ENCODE measurements at places on chromosomes 3 and 15.

DNA sequence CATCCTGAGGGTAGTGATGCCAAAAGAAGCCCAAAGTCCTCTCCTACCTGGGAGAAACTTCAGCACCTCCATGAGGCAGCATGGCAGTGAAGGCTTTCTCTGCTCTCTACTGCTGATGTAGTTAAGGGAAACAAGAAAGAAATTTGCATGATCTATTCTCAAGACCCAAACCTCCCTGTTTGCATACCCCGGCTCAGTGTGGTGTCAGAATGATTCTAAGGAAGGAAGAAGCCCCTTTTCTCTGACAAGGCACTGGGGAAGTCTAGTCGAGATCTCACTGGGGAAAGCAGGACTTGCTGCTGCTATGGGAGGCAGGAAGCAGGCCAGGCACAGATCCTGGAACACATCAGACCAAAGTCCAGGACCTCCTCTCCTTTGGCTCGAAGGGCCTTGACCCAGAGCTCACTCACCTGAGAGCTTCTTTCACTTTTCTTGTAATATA is 89.4 kb upstream of the ICE2 start:
- DNase-seq = no peak

GRCh38 chr3:124034016-124034843 is 42.3 kb upstream of the ROPN1 start:
- peak; percentile 17 for DNase-seq

DNA sequence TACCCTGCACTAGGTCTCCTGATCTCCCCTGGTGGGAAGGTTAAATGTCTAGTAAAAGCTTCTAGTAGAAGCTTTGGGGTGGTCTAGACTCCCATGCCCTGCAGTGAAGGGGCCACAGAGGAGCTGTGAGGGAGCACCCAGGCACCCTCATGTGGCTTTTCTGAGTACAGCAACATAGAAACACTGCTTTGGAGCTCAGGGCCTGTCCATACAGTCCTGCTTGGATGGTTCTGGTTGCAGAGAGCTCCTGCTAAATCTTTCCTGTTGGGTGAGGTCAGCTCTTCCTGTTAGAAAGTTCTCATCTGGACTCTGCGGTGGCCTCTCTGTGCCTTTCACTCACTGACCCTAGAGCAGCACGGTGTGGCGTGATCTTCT is 47.8 kb downstream of the GPD1L start:
- DNase-seq = no peak

DNA sequence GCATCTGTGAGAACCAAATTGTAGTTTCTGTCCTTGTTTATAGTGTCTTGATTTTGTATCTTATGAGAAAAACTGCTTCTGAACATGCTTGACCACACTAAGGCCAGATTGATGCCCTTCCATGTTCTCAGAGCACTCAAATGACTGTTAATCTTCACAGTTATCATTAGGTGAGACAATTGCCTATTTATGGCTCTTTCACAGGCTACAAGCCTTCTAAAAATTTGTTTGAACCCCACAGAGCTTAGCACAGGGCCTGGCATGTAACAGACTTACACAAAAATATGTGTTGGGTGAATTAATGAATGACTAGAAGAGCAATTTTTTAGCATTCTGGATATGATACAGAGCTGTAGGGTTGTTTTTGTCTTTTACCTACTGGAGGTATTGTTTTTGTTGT is 43.1 kb downstream of the BTLA start:
- DNase-seq = no peak

DNA sequence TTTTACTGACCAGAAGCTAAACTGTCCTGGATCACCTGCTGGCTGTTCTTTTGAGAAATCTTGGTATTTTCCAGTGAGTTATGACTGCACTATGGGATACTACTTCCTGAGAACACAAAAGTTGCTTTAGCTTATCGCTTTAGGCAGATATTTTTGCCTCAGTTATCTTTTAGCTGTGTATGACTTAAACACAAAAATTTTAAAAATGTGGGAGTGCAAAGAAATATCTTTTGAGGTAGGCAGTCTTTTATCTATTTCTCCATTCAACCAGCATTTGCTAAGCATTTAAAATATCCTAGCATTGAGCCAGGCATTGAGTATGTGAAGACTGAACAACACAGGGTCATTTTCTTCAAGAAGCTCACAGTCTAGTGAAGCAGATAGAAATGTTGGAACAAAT is 981.9 kb downstream of the FHIT start:
- no peak for DNase-seq

DNA sequence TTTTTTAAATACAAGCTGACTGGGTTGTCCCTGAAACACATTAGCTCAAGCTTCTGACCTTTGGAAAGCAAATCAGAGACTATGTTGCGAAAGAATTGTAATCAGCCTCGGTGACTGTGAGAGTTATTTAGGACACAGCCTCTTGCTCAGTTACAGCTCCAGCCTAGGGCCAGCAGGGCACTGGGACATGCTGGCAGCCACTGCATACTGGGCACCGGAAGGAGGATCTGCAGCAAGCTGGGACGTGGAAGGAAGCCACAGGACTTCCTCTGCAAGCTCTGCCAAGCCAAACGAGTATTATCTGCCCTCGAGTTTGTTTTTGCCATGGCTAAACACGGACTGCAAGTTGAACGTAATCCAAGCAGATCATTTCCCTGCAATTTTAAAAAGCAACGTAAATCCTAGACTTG is 24.4 kb upstream of the COPG1 start:
- peak; percentile 81 for DNase-seq

GRCh38 chr3:156605686-156606605 is 51.0 kb upstream of the SSR3 start:
- DNase-seq = peak; percentile 45

DNA sequence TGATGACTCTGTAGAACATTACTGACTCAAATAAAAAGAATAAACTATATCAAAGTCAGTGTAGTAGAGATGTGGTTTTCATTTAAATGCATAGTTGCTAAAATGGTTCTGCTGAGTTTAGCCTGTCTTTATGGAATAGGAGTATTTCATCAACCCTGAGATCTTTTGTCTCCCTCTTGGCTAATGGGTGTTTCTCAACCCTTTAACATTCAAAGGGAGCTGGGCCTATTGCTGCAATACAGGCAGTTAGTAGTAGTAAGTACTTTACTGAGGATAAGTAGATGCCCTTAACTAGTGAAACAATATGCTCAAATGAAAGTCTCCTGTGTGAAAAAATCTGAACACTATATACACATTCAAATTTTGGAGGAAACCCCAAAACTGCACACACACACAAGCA is 184.7 kb upstream of the TTC14 start:
- no peak for DNase-seq

GRCh38 chr15:90597577-90597976 is 67.9 kb downstream of the CRTC3 start:
- DNase-seq = no peak

DNA sequence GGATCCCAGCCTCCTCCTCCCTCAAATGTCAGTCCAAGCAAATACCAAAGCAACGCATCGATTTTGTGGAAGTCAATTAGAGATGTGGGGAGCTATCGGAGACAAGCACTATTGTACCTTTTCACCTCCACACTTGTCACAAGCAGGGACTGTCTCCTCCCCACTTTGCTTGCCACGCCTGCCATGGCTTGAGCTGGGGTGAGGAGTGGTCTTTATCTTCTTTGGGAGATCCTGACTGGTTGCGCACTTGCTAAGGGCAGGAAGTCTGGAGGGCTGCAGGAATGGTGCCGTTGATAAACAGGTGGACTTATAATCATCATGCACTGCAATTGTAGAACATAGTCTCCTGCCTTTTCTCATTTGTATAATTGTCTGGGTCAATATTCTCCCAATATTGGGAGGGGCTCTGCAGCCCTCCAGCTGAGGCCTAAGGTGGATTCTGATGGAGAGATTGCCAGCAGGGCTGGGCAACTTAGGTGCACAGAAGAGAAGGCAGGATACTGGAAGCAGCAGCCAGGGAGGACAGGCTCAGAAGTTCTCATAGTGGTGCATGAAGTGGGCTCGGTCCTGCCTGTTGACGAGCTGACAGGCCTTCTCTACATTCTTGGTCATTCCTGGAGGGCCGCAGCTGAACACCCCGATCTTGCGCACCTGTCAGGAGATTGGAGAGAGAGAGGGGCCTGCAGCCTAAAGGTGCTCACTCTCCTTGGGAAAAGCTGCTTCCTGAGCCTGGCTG is 20.2 kb downstream of the DUOX2 start:
- no peak for DNase-seq

DNA sequence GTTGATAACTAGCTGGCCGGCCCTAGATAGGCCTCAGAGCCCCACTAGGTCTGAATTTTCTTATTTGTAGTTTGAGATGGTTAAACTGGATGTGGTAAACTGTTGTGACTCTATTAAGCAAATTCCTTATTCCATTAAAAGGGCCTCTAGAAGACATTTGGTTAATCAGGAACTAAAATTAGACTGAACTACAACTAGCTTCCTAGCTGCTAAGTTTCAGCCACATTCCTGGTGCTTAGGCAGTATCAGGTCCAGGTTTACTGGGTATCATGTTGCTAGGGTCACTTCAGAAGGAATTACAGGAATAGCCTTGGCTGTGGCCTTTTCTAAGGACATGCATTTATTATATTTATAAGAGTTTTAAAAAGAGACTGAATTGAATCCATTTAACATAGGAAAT is 136.3 kb downstream of the PLD1 start:
- DNase-seq = no peak

- DNase-seq = no peak
These were observed 219.9 kb downstream of the OPA1 start for GRCh38 chr3:193812791-193813500.

DNA sequence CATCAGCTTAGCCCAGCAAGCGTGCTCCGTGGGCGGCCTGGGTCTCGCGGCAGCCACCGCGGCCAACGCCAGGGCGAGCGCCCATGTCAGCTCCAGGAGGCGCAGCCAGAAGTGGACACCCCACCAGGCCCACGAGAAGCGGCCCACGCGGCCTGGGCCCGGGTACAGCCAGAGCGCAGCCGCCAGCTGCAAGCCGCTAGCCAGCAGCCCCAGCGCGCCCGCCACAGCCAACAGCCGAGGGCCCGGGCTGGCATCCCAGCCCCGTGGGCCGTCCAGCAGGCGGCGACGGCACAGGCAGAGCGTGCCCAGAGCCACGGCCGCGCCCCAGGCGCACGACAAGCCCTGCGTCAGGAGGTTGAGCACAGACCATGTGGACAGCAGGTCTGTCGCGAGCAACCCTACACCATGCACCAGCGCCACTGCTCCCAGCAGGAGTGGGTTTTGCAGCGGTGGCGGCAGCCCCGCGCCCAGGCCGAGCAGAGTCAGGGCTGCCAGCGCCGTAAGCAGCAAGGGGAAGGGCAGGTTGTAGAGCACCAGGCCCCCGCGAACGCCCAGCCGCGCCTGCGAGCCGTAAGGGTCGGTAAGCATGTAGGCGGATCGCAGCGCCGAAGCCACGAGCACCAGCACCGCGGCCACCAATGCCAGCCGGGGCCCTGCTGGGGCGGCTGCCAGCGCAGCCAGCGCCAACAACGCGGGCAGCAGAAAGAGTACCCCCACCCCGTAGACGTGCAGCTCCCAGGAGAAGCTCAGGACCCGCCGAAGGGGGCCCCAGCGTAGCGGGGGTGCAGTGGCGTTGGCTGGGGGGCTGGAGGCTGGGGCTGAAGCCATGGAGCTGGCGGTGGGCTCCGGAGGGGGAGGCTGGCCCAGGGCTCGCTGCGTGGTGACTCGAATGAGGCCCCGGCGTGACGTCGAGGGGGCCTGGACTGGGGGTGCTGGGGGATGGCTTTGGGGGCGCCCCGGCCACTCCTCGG is 4.9 kb downstream of the PRRT3 start:
- peak; percentile 87 for DNase-seq

DNA sequence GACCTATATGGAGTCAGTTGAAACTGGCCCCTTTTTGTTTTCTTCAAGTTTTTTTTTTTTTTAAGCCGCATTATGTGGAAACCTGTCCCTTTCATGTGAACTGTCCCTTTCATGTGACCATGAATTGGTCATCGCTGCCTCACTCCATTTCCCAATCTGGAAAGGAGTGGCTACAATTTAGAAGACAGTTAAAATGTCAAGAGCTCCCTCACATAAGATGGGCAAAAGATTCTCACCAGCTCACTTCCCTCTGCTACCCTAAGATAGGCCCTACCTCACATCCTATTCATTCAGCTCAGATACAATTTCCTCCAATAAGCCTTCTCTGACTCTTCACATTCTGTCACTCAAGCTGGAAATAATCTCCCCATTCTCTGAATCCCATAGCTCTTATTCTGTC is 111.3 kb upstream of the BCL6 start:
- no peak for DNase-seq

- no peak for DNase-seq
These were observed 56.9 kb downstream of the ABTB1 start for GRCh38 chr3:127729556-127730056.

DNA sequence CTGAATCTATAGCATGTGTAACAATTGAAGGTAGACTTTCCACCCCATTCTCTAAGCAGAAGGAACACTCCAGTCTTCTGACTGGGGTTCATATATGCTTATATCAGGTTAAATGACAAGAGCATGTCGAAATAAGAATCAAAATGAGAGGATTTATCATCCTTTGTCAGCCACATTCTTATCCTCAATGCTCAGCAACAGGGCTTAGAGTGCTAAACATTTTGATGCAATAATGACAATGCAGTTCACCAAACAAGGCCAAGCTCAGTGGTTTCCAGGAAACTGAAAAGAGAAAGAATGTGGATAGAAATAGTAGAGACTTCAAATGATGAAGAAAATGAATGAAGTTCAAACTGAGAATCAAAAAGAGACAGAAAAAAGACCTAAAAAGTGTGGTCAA is 78.0 kb downstream of the FSIP1 start:
- DNase-seq = no peak

GRCh38 chr3:120161902-120162301 is 67.7 kb upstream of the GSK3B start:
- DNase-seq = no peak

All from mucosa of descending colon (tissue), 3 donors.